Adipocyte (in vitro differentiated cells): ENCODE measurements at places on chromosomes 1 and 21.

- no peak for DNase-seq
These were observed 5.4 kb upstream of the SFN start for GRCh38 chr1:26857473-26858060.

DNA sequence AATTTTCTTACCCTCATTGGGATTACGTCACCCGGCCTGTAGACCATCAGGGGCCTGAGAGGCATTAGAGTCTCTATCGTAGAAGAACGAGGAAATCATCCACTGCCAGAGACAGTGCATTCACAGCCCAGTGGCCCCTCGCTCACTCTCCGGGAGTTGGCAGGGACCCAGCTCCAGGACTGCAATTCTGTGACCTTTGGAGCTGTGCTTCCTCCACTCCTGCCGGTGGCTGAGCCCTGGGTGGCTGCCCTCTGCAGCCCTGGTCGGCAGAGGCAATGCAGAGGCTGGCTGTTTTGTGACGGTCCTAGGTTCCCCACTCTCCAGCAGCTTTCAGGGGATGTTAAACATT, 12.7 kb downstream of the SLC37A1 start:
- no peak for DNase-seq

DNA sequence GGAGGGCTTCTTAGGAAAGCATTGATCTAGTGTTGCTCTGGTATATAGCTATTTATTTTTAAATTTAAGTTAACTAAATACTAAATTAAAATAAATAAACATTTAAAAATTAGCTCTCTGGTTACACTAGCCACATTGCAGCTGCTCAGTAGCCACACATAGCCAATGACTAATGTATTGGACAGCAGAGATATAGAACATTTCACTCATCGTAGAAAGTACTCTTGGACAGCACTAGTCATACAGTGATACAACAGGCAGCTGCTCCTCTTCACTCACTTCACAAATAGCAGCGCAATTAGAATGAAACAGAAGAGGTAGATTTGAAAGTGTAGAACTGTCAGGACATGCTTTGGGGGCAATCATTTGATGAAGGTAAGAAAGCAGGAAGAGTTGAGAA, 245.4 kb downstream of the PBX1 start:
- DNase-seq, result no peak

DNA sequence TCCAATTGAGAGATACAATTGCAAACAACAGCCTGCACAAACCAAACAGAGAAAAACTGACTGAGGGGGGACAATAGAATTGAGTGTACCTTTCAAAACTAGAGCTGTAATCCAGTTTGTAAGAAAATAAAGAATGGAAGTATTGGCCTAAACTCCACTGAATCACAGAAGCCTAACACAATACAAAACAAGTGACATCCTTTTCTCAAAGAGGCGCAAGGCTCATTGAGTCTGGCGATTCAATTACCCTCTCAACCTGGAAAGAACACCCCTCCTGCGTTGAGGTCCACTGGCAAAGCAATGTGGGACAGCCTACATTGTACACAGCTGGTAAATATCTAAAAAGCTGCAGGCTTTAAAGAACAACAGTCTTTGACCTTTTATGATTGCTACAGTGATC, 182.6 kb downstream of the DPYD start:
- DNase-seq, result no peak

GRCh38 chr1:31732751-31733289, 29.0 kb upstream of the COL16A1 start:
- DNase-seq, result no peak

- DNase-seq, result peak; percentile 36
These were observed 16.1 kb downstream of the HUNK start for GRCh38 chr21:31888936-31889371.

- DNase-seq, result peak; percentile 36
These were observed 8.5 kb downstream of the DIO1 start for GRCh38 chr1:53902235-53903138.

GRCh38 chr1:181152892-181153633, 64.6 kb downstream of the IER5 start:
- peak; percentile 64 for DNase-seq

DNA sequence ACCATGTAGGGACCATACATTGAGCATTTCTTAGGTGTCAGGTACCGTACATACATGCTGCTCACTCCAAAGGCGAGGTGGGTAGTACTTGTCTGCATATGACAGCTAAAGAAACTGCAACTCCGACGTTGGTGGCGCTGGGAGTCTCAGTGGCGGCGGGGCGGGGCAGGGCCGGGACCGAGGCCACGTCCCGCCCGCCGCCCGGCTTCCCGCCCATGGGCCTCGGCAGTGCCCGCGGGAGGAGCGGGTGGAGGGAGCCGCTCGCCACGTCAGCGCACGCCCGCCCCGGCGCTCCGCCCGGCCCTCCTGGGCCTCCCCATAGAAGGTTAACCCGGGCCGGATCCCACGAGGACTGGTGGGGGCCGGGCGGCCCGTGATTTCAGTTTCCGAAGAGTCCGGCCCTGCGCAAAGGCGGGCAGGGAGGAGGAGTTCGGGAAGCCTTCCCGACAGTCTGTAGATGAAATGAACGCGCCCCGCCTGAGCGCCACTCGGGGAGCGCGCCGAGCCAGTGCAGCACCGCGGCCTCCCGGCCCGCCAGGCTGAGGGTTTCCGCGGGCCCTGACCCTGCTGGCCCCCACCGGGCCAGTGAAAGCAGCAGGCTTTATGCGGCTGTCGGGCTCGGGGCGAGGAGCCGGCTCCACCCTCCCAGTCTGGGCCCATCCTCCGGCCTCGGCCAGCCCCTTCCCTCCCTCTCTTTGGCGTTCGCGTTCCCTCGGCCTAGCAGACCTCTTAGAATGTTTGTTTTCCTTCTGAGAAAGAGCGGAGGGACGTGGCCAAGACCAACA, 119.9 kb upstream of the JUN start:
- peak; percentile 97 for DNase-seq

DNA sequence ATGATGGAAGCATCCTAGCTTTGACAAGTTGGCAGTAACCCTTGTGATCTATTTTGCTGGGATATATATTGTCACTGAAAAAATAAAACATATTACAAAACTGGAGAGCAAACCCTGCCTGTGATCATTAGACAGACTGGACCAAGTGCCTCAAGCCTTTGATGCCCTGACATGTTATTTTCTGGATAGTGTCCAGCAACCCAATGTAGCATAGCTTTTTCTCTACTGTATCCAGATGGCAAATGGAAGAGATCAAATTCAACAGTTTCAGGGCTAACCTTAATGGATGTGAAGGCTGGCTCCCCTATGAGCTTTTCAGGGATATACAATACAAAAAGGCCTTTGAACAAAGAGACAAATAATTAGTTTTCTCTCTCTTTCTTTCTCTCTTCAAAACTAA, 25.1 kb downstream of the WARS2 start:
- no peak for DNase-seq

GRCh38 chr1:183000167-183000962, 22.9 kb upstream of the LAMC1 start:
- DNase-seq, result no peak

- no peak for DNase-seq
These were observed 3.0 kb downstream of the USP1 start for GRCh38 chr1:62439652-62440371.

DNA sequence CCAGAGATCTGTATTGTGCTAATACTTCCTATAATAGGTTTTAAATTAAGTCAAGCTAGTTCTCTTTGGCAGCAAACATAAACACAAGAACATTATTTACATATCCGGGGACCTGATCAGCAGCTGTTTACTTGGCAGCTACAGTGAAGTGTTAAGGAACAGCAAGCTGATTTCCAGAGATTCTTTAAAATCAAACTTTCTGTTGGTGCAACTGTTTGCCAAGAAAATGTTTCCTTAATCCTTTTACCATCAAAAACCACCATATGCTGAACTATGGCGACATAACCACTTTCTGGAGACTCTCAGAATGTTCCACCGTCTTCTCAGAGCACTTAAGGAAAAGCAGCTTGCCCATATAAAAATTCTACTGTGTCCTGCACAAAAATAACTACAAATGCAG, 107.0 kb upstream of the KRTAP19-8 start:
- DNase-seq, result peak; percentile 10

GRCh38 chr1:173467426-173467825, 9.7 kb upstream of the PRDX6 start:
- no peak for DNase-seq

- DNase-seq, result peak; percentile 2
These were observed 37.5 kb downstream of the DISP1 start for GRCh38 chr1:222852326-222852725.

GRCh38 chr1:61523229-61523628, 201.7 kb downstream of the TM2D1 start:
- DNase-seq, result peak; percentile 64

DNA sequence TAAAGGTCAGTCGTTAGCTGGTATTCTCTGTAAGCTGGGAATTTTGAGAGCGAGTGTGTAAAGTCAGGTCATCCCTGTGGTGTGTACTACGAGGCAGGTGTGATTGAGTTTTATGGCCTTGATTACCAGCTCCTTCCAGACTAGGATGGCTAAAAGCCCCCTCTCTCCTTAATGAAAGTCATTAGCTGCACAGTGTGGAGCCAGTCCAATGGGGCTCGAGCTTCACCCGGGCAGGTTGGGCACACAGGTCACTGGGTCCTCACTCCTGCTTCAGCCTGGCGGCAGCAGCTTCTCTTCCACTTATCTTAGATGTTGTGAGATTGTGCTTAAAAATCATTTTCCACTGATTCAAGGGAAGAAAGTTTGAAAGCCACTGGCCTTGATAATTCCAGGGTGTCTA, 3.0 kb downstream of the DMRTB1 start:
- DNase-seq, result no peak

- no peak for DNase-seq
These were observed 269.2 kb upstream of the NRIP1 start for GRCh38 chr21:15333951-15334350.

DNA sequence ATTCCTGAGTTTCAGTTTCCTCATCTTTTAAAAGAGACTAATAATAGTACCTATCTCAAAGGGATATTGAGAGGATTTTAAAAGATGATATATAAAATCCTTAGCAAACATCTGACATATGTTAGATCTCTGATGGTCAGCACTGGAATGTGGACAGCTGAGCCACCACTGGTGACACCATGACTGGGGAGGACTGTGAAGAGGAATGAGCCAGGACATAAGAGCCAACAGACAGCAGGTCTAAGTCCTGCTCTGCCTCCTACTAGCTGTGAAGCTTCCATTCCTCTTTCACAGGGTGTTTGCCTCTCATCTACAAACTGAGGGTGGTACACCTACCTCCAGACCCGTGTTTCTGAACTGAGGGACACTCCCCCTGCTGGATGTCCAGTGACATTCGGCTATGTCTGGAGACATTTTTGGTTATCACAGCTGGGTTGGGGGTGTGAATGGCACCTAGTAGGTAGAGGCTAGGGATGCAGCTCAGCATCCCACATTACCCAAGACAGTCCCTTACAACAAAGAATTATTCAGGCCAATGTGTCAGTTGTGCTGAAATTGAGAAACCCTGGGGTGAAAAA, 109.1 kb upstream of the OLIG2 start:
- no peak for DNase-seq

- no peak for DNase-seq
These were observed 20.2 kb downstream of the DHRS3 start for GRCh38 chr1:12597792-12598191.

DNA sequence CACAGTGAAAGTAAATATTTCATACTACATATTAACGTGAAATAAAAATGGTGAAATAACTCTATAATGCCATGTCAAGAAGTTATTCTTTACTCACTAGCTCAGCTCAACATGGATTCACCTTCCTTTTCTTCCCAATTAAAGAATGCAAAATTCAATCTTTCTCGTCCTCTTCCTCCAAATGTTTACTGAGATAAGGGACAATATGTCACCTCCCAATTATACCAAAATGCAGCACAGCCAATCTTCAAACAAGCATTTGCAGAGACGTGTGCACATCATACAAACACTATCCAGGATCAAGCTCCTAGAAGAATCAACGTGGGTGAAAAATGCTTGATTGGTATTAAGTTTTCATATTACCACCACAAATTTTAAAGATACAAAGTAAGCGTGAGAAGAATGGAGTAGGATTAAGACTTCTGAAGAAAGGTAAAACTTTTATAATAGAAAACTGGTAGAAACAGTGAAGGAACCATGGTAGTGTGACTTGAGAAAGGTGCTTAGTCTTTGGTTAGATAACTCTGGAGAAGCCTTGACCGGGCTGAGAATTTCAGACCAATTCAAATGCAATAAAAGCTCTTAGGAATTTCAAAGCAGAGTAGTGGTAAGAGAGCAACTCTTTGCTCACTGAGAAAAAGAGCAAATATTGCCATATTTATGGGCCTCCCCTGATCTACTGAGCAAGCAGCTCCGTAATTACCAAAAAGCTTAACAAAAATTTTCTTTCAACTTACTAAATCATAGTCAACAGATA, 7.2 kb downstream of the PTP4A2 start:
- DNase-seq, result no peak

GRCh38 chr1:119245881-119246280, 105.4 kb upstream of the WARS2 start:
- no peak for DNase-seq

GRCh38 chr1:221712198-221712684, 29.6 kb downstream of the DUSP10 start:
- peak; percentile 58 for DNase-seq

DNA sequence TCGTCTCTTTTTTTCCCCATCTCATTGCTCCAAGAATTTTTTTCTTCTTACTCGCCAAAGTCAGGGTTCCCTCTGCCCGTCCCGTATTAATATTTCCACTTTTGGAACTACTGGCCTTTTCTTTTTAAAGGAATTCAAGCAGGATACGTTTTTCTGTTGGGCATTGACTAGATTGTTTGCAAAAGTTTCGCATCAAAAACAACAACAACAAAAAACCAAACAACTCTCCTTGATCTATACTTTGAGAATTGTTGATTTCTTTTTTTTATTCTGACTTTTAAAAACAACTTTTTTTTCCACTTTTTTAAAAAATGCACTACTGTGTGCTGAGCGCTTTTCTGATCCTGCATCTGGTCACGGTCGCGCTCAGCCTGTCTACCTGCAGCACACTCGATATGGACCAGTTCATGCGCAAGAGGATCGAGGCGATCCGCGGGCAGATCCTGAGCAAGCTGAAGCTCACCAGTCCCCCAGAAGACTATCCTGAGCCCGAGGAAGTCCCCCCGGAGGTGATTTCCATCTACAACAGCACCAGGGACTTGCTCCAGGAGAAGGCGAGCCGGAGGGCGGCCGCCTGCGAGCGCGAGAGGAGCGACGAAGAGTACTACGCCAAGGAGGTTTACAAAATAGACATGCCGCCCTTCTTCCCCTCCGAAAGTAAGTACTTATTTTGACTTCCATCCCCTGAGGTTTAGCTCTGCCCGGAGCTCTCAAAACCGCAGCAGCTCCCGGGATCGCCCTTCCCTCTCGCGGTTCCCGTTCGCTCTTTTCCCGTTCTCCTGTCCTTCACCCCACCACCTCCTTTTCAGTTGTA, 1.5 kb downstream of the TGFB2 start:
- peak; percentile 62 for DNase-seq

DNA sequence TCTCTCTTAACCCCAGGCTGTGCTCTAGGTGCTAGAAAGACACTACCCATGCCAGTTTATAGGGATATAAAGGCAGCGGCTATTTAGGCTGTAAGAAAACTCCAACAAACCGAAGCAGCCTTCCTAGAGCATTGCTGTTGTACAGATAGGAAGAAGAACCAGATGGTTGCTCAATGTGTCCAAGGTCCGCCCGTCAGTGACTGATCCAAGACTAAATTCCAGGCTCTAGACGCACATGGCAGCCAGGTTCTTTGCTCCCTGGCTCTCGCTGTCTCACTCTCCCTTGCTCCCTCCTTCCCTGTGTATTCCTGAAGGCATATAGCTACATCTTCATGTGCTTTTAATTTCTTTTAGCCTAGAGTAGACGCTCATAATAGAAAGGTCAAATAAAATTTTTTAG, 303.4 kb downstream of the KIF26B start:
- no peak for DNase-seq
